ENCODE measurements at places on chromosomes 5 and 9.

GRCh38 chr5:81855591-81855990, 104.7 kb upstream of the SSBP2 start:
- DNase-seq, result no peak

DNA sequence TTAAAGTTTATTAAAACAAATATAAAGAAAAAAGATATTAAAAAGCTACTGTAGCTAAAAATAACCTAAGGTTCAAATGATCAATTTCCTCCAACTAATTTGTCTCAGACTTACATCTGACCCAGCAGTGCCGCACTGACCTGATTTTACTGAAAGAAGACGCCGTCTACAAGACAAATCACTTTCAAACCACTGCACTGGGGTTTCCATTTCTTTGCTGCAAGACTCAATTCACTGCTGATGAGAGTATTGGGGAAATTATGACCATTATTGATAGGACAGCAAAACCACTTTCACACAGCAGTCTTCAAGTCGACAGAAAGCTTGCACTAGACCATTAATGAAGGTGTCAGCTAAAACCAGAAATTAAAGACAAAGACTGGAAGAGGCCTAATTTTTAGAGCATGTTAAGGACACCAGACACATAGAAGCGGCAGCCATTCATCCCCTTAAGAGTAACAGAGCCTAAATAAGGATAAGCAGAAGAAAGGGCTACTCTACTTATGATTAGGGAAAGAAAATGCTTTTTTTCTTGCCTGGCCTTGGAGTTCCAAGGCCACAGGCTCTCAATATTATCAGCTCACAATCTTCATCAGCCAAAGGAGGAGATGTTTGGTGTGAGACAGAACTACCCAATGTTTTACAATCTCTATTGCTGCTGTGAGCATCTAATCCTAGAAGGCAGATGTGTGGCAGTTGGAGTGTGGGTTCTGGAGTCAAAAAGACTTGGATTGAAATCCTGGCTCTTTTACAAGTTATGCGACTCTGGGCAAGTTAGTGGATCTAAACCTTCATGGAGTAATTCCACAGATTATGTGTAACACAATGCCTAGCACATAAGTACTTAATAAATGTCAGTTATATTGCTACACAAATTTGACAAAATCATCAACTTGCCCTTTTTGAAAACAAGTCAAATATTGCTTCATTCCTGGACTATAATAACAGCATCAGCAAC, 190.7 kb downstream of the MAPKAP1 start:
- no peak for DNase-seq

GRCh38 chr5:88926774-88927173, 43.8 kb upstream of the MEF2C start:
- DNase-seq, result no peak

DNA sequence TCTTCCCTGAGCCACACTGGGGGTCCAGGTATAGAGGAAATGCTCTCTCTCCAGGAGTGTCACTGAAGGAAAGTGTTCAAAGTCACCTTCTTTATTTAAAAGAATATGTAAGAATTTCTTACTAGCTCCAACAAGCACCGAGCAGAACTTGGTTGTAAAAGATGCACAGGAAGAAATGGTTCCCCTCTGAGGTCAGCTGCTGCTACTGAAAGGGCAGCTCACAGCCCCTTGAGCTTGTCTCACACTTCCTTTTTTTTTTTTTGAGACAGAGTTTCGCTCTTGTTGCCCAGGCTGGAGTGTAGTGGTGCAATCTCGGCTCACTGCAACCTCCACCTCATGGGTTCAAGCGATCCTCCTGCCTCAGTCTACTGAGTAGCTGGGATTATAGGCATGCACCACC, 77.2 kb downstream of the PRRT1B start:
- no peak for DNase-seq

DNA sequence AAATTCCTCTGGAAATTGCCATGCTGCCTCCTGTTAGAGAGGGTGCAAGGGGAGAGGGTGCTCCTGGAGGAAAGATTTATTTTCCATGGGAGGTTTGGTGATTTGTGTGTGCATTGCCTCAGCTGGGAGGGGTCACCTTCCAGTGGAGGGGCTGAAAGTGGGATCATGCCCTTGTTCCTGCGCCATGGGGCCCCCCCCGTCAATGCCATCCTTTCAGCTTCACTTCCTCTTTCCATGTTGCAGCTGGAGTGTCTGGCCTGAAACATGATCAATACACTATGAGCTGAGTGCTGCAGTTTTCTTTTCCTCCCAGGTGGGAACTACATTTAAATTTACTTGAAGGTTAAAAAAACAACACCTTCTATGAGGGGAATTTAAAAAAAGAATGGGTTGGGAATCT, 176.8 kb downstream of the MELK start:
- no peak for DNase-seq
